ENCODE measurements at places on chromosomes 3 and 15.

- no peak for DNase-seq
Observed at GRCh38 chr15:65611888-65612615, 1.1 kb upstream of the INTS14 start.

DNA sequence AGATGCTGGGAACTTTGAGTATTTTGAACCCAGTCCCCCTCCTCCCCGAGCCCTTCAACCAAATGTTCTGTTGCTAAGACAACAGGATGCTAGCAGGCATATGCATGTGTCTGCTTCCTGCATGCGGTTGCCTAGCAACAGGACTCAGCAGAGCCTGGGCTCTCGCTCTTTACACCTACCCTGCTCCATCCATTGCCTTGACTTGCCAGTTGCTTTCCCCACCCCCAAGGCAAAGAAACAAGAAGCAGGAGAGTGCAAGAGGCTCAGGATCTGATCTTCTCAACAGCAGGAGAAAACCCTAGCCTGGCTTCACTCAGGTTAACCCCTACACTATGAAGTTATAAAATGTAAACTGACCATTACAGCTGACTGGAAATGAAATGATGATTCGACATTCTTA is 393.0 kb downstream of the IGSF11 start:
- no peak for DNase-seq

DNA sequence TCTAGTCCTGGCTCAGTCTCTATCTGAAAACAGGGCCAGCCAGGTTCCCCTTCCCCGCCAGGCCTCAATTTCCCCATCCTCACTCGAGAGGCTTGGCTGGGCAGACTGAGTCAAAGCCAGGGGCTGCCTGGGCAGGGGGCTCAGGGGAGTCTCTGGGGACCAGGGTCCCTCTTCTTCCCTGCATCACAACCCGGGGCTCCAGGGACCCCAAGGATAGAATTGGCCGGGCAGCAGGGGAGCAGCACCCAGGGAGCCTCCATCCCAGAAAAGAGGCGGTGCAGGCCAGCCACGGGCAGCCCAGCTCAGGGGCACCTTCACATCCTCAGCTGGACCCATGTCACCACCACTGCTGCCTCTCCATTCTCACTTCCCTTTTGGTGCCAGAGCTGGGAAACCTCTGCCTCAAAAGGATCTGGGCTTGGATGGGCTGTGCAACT is 13.3 kb upstream of the PLXND1 start:
- no peak for DNase-seq

DNA sequence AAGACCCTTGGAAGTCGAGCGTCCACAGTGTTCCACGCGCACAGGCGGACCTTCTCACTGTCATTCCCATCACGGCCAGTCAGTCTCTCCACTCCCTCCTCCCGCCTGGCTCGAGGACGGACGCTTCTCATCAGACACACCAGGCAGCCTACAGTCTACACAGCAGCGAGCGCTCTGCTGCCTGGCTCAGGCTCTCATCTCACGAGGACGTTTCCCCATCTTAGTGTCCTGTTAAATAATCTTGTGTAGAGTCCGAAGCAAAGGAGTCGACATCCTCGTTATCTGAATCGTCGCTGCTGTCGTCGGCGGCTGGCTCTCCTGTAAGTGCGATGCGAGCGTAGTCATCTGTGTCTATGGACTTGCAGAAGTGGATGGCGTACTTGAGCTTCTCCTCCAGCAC is 12.4 kb upstream of the OCA2 start:
- no peak for DNase-seq

GRCh38 chr3:71018799-71019198 is 564.7 kb downstream of the FOXP1 start:
- DNase-seq = no peak

GRCh38 chr3:59391131-59391530 is 341.3 kb upstream of the CFAP20DC start:
- DNase-seq = no peak

DNA sequence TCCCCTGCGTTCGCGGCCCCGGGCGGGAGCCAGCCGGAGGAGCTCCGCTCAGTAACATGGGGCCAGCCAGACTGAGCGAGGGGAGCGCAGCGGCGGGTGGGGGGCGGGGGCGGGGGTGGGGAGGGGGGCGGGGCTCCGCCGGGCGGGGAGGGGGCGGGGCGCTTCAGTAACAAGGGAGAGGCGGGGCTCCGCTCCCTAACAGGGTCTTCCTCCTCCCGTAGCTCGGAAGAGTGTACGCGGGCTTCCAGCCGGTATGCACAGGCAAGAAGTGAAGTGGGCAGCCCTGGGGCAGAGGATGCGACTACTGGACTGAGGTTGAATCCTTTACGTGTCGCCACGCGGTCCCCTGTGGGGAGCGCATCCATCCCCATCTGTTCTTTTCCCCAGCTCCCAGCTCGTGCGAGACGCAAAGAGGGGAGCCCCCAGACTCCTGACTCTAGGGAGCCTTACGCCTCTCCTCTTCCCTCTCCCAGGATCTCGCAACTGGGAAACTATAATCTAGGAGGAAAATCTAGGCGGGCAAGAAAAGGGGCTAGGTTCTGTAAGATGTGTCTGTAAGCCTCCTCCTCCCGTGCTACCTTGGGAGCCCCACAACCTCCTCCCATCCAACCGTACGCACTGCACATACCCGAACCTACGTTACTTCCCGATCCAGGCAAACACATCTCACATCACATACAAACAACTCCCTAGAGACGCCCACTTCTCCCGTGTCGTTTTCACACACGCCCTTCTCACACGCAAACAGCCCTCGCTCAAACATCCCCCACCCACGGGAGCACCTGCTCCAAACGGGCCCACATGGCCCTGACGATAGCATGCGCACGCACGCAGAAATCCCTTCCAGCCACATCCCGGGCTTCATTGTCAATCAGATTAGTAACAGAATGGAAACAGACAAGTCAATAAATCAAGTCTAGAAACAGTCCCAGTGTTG is at the start of gene SHF:
Gene SHF (minus strand): TSS at position 73 of the 937 bp plus-strand sequence. CDS start 15 bp downstream, at position 58.
- DNase-seq = peak; percentile 91

DNA sequence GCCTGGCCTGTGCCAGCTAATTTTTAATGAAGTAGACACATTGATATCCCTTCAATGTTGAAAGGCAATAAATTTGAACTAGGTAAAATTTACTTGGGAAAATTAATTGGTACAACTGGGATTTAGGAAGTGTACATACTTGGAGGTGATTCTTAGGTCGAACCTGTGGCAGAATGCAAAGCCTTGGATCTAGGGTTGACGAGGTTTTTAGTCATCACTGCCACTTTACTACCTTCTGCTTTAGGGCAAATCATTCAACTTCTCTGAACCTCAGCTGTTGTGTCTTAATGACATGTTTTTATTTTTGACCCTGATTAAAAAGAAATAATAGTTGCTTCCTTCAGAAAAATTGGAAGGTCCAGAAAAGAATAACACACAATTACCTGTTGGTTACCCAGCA is 2.5 kb downstream of the APPL1 start:
- DNase-seq = no peak

GRCh38 chr3:9503283-9503682 is 50.3 kb downstream of the LHFPL4 start:
- DNase-seq = peak; percentile 75

DNA sequence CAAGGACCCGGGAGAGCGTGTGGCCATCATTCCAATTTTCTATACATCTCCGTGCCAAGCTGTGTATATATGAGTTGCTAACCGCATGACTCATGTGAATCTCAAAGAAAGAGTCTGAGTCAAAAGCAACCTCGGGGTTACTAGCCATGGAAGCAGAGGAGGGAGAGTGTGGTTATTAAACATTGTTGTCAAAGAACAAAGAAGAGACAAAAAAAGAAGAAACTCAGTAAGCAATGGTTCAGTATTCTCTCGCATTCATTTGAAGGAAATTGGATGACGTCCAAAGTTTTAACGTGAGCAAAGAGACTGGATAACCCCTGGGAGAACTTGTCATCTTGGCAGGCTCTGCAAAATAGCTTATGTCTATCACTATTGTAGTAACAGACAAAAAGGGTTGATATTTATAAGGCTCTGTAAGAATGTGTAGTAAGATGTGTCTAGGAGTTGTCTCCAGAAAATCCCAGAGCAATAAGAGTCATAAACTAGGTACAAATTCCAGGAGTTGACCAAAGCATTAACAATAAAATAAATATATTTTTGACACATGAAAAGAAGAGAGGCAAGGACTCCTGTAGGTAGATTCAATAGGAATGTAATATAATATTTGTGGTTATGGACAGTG is 52.8 kb upstream of the GRM7 start:
- DNase-seq = no peak

GRCh38 chr3:133112666-133113065 is 74.5 kb downstream of the TMEM108 start:
- DNase-seq = no peak
